Activated CD4-positive, alpha-beta T cell treated with anti-CD3 and anti-CD28 coated beads, Interleukin-2, Interleukin-4, amounts not matched to agents 100 ng/mL and 50 ng/mL, durations not matched to agents 16 hours and 8 hours (primary cell): ENCODE measurements at places on chromosomes 13 and 19.

- no peak for DNase-seq
Observed at GRCh38 chr13:39810091-39810877, 154.8 kb downstream of the COG6 start.

- no peak for DNase-seq
Observed at GRCh38 chr13:19382111-19382510, 179.2 kb downstream of the TPTE2 start.

DNA sequence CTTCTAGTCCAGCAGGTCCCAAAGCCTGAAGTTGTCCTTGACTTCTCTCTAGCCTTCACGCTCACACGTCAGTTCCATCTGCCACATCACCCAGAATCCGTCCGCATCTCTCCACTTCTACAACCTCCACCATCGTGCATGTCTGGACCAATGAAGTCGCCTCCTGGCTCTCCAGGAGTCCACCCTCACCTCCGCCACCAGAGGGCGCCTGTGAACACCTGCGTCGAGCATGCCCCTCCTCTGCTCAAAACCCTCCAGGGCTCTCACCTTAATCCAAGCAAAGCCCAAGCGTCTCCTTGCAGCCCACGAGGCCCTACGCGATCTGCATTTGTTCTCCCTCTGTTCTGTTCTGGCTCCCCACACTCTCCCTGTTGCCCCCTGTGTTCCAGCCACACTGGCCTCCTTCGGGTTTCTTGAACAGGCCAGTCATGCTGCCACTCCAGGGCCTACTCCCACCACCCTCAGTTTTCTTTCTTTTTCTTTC lies 3.7 kb downstream of the USHBP1 start:
- DNase-seq, result peak; percentile 94

DNA sequence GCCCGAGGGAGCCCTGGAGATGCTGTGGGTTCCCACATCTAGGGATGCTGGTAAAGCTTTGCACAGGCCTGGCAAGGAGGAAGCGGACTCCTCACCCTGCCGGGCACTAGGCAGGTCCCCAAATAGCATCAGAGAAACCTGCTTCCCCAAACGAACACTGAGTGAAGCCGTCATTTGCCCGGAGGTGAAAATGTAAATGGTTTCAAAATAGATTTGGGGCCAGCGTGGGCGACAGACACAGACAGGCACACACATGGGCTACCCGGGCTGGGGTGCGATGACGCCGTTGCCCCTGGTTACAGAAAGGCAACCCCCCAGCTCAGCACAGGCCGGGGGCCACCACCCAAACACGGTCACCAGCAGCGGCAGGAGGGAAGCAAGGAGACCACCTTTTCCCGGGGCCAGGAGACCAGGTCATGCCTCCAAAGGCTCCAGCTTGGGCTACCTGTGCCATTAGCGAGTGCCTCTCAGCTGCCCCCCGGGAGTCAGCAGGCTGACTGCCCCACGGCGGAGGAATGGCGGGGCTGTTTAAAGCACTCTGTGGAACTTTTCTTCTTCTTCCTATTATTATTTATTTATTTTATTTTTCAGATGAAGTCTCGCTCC lies 47.5 kb upstream of the NDUFS7 start:
- DNase-seq, result no peak

GRCh38 chr13:34555988-34556387 lies 386.1 kb upstream of the NBEA start:
- DNase-seq, result no peak

GRCh38 chr13:98133946-98134345 lies 8.9 kb upstream of the FARP1 start:
- no peak for DNase-seq

GRCh38 chr13:99982731-99983498 lies 1.3 kb downstream of the ZIC2 start:
- DNase-seq, result no peak

DNA sequence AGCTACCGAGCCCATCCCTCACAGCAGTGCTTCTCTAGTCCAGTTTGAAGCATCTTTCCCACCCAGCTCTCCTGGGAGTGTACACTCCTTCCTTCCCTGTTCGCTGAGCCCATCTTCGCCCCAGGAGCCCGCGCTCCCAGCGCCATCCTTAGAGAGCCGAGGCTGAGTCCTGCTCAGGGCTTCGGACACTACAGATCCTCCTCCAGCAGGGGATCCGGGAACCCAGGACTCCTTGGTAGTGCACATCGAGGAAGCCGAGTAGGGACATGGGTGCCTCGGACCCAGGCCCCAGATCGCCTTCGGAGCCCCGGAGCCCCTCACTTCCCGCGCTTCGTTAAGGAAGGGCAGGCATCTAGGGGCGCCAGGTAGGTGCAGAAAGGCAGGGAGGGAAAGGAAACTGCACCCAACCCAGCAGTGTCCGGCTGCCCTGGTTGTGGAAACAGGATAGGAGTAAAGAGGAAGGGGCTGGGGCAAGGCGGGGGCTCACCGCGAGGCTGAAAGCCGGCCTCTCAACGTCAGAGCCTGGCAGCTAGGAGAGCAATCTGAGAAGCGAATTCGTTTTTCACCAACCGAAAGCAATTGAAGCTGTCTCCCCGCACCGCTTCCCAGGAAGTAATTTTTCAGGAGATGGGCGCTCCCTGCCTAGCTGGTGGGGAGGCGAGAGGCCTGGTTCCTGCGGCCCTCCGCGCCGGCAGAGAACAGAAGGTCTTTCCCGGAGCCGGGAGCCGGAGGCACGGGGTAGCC lies 1.0 kb downstream of the PDX1 start:
- no peak for DNase-seq

- DNase-seq, result no peak
Observed at GRCh38 chr13:100364591-100364990, 224.0 kb downstream of the GGACT start.

- DNase-seq, result no peak
Observed at GRCh38 chr19:2758601-2759313, 18.9 kb upstream of the SLC39A3 start.

DNA sequence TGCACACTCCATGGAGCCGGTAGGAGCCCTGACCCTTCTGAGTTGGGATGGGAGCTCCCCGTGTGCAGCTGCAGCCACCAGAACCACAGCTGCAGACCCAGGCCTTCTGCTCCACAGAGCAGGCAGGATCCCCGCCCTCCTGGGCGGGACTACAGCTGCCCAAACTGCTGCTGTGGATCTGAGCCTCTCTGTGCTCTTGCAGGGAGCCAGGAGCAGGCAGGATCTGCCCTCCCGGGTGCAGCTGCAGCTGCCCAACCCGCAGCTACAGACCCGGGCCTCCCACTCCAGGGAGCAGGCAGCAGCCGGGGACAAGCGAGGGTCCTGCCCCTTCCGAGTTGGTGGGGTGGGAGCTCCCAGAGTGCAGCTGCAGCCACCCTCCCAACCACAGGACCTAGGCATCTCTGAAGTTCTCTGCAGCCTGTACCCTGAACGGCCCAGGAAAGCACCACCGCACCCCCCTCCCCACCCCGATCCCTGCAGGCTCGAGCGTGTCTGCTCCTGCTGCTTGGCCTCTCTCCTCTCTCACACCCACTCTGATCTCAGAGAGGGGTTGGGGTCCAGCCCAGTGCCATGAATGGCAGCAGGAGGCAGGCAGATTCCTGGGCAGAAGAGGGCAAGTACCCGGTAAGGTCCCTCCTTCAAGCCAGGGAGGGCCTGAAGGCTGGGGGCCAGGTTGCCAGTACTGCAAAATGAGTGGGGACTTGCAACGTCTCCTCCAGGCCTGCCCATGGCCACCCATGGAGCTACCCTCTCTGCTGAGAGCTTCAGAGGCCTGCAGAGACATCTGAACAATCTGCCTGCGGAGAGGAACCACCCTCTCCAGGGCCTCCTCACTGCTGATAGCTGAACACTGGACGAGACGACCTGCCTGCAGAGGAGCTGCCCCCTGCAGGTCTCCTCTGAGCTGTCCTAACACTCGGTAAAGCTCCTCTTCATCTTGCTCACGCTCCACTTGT lies 16.4 kb upstream of the EMP3 start:
- DNase-seq, result no peak

- DNase-seq, result no peak
Observed at GRCh38 chr13:85538957-85539356, 260.3 kb downstream of the SLITRK6 start.

DNA sequence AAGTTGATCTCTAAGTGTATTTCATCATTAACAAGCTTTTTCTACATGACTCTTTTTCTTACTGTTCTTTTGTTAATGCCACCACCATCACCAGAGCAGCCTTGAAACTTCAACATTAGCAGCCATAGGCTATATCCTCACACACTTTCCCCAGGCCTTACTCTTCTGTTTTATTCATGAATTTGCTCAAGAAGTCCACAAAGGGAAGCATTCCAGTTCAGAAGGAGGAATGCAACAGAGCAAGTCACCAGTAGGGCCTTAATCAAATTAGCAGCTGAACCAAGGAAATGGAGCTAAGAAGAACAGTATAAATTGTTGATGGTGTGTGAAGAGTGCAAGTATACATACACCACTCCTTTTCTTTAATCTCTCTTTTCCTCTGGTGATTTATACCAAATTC lies 223.1 kb downstream of the NBEA start:
- DNase-seq, result no peak

DNA sequence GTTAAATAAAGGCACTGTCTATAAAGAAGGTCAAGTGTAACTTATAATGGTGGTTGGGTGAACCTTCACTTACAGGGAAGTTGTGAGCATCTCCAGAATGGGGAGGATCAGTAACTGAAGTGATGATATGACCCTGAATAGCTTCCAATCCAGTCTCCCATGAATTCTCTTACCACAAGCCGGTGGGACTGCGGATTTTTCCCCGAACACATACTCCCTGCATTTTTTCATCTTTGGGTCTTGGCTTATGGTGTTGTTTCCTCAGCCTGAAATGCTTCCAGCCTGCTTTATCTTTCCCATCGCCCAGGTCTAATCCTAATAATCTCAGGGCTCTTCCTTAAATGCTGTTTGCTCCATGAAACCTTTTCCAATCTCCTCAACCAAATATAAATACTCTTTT lies 2.0 kb upstream of the CSNK1A1L start:
- DNase-seq, result no peak

DNA sequence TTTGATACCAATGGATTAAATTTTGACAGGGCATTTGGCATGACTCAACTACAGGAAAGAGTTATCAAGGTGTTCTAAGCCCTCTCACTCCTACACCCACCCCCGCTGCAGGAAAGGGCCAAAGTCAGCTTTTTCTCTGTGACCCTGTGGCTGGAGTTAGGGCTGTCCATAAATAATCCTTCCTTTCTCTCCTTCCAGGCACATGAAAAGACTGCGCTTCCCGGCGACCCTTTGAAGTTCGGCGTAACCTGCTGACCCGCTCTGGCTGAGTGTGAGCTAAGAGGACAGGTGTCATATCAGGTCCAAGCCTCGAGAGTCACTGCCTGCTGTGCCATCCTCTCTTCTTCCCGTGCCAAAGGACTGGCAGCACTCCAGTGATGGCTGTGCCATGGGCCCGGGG lies 25.6 kb downstream of the ZNF114 start:
- DNase-seq, result no peak

- no peak for DNase-seq
Observed at GRCh38 chr13:102799426-102800144, 666 bp downstream of the BIVM start.

DNA sequence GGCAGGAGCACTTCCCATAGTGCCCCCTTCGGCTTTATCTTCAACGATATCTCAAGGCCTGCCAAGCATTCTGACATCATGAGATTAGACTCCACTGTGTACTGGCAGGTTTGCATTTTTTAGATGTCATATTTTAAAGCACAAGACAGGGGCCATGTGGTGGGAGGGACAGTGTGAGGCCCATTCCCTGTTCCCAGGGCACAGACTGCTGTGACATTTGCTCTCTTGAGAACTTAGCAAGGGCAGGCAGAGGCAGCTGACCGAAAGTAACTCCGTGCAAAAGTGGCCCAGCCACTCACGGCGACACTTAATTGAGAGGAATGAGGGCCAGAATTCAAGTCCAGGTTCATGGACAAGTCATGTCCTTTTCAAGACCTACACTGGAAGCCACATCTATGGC lies 201.8 kb downstream of the COL4A1 start:
- DNase-seq, result no peak

DNA sequence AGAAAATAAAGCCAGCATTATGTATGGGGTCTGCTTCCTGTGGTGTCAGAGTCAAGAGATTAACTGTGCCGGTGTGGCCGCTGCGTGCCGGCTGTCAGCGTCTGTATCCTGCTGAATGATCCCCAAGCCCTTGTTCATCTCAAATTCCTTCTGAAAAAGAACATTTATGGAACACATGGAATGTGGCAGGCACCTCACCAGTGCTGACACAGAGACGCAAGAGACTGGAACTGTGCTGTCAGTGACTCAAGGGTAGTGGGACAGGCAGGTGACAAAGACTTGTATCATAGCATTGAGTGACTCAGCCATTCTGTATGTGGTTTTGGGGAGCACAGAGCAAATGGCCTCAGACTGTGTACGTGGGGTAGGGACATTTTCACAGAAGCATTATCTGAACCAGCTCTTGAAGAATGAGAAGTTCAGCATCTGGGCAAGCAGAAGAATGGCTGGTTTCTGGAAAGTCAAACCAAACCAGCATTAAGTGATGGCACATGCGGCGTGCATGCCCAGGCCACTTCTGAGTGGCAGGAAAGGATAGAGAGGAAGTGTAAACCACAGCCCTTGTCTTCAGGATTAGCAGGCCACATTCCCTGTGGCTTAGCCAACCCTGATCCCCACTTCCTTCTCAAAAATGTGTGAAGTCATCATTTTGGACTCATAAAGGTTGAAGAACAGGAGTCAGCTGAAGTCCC lies 54.0 kb upstream of the IRS2 start:
- DNase-seq, result peak; percentile 37

- DNase-seq, result no peak
Observed at GRCh38 chr19:51714848-51715247, 8.9 kb downstream of the HAS1 start.

GRCh38 chr13:108304170-108305016 lies 34.9 kb downstream of the TNFSF13B start:
- DNase-seq, result no peak

- no peak for DNase-seq
Observed at GRCh38 chr13:34207334-34207733, 389.4 kb downstream of the RFC3 start.
